ENCODE measurements at places on chromosomes 1 and 21.
A peak's percentile ranks its signal among the peaks of the same experiment; 100 is the strongest.

- DNase-seq: no peak
These were observed 19.8 kb upstream of the UBR4 start for GRCh38 chr1:19229828-19230325.

DNA sequence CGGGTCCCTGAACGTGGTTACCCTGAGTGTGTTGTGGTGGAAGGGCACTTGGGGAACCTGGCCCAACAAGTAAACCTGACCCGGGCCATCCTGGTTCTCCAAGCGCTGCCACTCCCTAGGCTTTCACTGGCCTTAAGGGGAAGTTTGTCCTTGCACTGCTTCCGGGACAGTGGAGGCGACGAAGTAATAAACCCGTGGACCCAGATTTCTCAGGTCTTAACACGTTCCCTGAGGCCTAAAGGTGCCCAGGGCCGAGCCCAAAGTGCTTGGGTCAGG lies 261 bp upstream of the CCDC24 start:
- no peak for DNase-seq

- no peak for DNase-seq
These were observed 162.5 kb upstream of the SYT6 start for GRCh38 chr1:114316204-114316603.

- no peak for DNase-seq
These were observed 30.4 kb downstream of the MORC3 start for GRCh38 chr21:36350282-36350910.

GRCh38 chr1:218869276-218869675 lies 304.4 kb upstream of the LYPLAL1 start:
- no peak for DNase-seq

- DNase-seq: no peak
These were observed 1.5 kb downstream of the ATP1A1 start for GRCh38 chr1:116374353-116375147.

- peak; percentile 68 for DNase-seq
These were observed 5.3 kb upstream of the SRP9 start for GRCh38 chr1:225772323-225772768.

DNA sequence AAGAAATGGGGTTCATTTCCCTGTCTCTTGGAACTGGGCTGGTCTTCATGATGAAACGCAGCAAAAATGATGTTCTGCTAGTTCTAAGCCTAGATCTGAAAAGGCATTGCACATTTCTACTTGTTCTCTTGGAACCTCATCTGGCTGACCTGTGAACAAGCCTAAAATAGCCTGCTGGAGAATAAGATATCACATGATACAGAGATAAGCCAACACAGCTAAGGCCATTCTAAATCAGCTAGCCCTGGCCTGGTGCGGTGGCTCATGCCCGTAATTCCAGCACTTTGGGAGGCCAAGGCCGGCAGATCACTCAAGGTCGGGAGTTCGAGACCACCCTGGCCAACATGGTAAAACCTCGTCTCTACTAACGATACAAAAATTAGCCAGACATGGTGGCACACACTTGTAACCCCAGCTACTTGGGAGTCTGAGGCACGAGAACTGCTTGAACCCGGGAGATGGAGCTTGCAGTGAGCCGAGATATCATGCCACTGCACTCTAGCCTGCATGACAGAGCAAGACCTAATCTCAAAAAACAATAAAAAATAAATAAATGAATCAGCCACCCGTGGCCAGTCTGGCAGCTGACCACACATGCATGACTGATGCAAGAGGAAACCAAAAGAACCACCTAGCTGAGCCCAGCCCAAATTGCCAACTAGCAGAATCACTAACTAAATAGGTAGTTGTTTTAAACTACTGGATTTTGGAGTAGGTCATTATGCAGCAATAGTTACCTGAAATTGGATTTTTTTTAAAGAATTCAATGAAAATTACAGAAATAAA lies 18.0 kb downstream of the CD244 start:
- no peak for DNase-seq

- no peak for DNase-seq
These were observed 29.4 kb downstream of the HMGB4 start for GRCh38 chr1:33893147-33893830.

DNA sequence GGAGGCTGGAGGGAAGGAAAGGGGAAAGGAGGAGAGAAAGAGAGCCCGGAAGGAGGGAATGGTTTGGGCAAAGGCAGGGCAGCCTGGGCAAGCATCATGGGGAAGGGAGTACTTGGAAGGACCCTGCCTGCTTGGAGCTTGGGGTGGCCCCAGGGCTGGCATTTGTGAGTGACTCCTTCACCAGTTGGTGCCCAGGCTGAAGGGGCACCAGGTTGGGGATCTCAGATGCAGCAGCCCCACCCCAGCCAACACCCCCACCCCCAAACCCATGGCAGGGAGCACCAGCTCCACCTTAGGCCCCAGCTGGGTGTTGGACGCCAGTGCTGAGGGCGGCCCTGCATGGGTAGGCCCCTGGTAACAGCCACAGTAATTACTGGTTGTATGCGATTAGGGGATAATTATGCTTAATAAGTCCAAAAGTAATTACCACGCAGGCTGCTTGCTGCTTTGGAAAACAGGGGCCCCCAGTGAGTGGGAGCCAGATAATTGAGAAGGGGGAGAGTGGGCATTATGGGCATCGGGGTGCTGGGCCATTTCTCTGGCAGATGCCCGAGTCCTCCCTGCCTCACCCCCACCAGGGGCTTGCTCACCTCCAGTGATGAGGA lies 78.3 kb downstream of the VWA5B1 start:
- DNase-seq: no peak

DNA sequence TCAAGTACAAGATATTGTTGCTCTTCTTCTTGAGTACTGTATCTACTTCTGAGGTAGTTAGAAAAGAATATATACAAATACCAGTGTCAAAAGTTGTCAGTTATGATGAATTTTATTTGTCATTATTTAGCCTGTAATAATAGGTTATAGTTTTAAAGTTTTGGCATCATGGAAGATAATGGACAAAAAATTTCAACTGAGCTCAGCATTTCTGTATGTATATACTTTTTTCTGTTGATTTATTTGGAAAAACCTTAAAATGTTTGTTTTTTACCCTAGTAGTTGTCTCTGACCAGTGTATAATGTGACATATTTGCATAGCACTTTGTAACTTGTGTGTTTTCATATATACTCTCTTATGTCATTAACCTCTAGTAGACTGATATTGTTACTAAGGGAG lies 11.1 kb downstream of the SLC35A3 start:
- DNase-seq: no peak

DNA sequence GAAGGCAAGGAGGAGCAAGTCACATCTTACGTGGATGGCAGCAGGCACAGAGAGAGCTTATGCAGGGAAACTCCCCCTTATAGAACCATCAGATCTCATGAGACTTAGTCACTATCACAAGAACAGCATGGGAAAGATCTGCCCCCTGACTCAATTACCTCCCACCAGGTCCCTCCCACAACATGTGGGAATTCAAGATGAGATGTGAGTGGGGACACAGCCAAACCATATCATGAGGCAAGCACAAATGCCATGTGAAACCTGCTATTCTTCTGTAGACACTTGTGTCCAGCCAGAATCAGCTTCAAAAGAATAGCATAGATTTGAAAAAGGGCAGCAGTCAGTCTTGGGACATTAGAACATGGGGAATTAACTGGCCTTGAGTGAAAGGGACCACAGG lies 32.2 kb upstream of the UBE2U start:
- DNase-seq: no peak

DNA sequence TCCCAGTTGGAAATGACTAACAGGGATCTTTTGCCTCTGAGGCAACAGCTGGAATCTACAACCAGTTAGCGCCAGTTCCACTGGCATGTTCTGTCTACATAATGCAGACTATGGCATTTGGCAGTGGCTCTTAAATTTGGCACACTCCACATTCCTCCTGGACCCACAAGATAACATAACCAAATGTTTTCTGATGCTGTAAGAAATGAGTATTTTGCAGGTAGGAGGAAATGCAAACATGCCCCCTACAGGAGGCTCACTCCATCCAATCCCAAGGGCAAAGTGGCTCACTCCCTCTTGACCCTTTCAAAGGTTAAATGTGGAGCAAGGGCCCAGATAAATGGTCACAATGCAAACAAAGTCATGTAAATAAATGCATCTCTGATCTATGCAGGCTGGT lies 129.2 kb upstream of the PROX1 start:
- no peak for DNase-seq

DNA sequence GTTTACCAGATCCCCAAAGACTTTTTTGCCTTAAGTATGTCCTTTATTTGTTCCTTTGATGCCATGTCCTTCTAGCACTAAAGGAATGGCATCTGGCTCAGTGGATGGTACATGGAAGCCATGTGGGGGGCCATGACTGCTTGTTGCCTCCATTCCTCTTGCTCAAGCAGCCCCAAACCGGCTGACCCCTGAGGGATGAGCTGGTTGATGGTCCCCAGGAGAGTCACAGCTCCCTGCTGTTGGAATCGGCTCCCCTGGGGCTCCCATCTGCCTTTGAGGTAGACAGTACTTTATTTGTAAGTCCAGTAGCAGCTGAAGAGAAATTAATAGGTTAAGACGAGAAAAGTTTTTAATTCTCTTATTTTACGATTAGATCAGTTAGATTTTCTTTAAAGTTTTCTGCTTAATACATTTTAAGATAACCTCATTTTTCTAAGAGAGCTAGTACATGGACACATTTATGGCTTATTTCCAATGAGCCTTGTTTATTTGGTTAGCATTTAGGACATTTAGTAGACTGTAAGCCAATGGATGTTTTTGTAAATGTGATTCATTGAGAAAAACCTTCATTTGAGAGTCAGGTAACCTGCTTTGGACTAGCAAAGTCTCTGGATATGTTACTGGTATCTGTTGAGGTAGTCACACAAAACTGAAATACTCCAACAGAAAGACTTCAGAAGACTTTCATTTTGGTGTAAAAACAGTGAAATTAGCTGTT lies 88.2 kb downstream of the CAMTA1 start:
- DNase-seq: no peak

- DNase-seq: no peak
These were observed 92.7 kb downstream of the LRRC8C start for GRCh38 chr1:89725631-89726030.

GRCh38 chr1:199113265-199113869 lies 474.5 kb downstream of the PTPRC start:
- peak; percentile 60 for DNase-seq

DNA sequence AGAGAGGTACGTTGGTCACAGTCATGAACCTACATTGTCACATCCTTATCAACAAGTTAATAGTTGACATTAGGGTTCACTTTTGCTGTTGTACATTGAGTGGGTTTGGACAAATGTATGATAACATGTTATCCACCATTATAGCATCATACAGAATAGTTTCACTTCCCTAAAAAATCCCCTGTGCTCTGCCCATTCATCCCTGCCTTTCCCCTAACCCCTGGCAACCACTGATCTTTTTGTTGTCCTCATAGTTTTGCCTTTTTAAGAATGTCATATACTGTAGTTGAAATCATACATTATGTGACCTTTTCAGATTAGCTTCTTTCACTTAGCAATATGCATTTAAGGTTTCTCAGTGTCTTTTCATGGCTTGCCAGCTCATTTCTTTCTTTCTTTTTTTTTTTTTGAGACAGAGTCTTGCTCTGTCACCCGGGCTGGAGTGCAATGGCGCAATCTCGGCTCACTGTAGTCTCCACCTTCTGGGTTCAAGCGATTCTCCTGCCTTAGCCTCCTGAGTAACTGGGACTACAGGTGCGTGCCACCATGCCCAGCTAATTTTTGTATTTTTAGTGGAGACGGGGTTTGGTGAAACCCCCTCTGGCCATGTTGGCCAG lies 50.6 kb downstream of the UCK2 start:
- DNase-seq: no peak

GRCh38 chr1:89465201-89465600 lies 59.4 kb upstream of the LRRC8B start:
- DNase-seq: no peak

DNA sequence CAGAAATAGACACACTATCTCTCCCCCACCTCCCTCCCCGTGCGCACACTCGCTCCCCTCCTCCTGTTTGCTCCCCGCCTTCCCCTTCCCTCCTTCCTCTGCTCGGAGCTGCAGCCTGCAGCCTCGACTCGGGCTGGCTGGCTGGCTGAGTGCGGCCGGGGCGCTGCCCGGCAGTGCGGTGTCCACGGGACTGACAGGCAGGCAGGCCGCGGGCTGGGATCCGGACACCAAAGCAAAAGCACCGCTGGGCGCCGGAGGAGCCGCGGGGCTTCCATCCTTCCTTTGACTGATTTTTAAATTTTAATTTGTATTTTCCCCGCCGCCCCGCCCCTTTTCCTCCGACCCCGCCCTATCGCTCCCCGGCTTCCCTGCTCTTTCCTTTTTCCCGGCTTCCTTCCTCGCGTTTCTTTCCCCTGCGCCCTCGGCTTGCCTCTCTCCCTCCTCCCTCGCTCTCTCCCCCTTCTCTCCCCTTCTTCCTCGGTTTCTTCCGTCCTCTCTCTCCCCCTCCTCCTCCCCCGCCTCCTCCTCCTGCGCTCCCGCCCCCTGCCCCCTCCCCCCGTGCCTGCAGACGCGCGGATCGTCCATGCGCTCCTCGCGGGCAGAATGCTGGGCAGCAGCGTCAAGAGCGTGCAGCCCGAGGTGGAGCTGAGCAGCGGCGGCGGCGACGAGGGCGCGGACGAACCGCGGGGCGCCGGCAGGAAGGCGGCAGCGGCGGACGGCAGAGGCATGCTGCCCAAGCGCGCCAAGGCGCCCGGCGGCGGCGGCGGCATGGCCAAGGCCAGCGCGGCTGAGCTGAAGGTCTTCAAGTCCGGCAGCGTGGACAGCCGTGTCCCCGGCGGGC lies 109.4 kb downstream of the NAV1 start:
- DNase-seq: peak; percentile 61

Measured in anterior cingulate cortex (tissue), 58 donors.